B cell (primary cell): ENCODE measurements at places on chromosomes 7 and 10.

- DNase-seq: no peak
These were observed 756.6 kb upstream of the C7orf33 start for GRCh38 chr7:147833970-147834369.

DNA sequence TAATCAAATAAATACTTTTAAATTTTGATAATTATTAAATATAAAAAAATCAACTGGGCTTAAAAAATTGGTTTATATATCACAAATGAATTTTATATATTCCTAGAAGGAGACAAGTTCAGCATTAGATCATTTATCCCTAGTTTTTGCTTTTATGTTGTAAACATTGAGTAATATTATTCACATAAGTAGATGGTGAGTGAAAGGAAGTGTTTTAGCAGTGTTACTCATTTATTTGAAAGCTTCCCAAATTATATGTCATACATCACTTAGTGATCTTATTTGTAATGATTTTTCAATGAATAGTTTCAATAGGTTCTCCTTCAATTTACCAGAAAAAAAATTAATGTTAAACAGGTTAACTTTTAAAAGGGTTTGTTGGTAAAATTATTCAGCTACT, 15.8 kb downstream of the KLLN start:
- no peak for DNase-seq

GRCh38 chr7:11078247-11078834, 104.7 kb downstream of the PHF14 start:
- no peak for DNase-seq

DNA sequence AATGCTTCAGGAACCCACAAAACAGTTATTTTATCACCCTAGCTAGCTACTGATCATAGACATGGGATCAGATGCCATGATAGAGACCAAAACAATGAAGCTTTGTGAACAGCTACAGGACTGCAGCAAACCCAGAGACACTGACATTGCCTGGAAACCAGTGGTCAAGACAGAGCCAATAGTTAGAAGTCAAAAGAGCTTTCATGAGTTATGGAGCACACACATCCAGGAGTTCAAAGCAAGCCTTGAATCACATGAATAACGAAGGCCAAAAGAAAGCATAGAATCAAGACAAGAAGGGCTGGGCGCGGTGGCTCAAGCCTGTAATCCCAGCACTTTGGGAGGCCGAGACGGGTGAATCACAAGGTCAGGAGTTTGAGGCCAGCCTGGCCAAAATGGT, 34.5 kb upstream of the GSAP start:
- no peak for DNase-seq

- no peak for DNase-seq
These were observed 174.9 kb downstream of the GRID1 start for GRCh38 chr10:86191686-86192085.
